ENCODE measurements at places on chromosomes 3 and 15.
A peak's percentile ranks its signal among the peaks of the same experiment; 100 is the strongest.

GRCh38 chr3:124246376-124246775, 254.5 kb upstream of the ROPN1 start:
- DNase-seq = no peak

GRCh38 chr15:31263751-31264558, 62.7 kb upstream of the KLF13 start:
- peak; percentile 89 for DNase-seq

DNA sequence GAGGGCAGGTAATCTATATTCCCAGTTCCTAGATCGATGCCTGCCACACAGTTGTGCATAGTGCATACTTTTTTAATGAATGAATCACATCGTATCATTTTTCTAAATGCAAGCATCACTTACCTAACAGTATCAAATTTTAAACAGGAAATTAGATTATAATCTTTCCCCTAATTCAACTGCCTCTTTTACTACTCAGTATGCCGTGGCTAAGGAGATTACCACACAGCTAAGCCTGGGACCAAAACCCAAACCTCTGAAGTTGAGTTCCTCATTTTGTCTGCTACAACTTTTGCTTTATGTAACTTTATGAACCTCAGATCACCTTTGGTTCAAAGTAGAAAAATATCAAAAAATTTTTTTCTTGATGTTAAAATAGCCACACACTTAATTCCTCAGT, 53.2 kb upstream of the FNDC3B start:
- peak; percentile 78 for DNase-seq

- DNase-seq = no peak
Observed at GRCh38 chr3:149604125-149604875, 53.5 kb downstream of the WWTR1 start.

GRCh38 chr3:171489348-171489747, 29.1 kb upstream of the TNIK start:
- no peak for DNase-seq

DNA sequence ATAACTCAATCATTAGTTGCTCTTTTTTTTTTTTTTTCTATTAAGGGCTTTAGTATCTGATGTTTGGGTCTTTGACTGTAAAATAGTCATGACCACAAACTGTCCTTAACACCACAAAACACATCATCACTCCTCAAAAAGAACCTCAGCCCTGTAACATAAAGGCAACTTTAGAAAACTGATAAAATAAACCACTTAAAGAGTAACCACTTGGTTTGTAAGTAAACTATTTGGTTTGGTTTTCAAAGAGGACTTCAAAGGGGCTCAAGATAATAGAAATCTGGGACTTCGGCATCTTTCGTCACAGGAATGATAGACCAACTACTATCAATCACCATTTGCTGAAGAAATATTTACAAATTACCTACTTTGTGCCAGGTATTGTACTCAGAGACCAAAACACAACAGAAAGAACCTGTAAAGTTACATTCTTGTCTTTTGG, 167.8 kb downstream of the FOXP1 start:
- no peak for DNase-seq

GRCh38 chr3:175956964-175957363, 1097.8 kb downstream of the NAALADL2 start:
- peak; percentile 32 for DNase-seq

- no peak for DNase-seq
Observed at GRCh38 chr3:15092686-15093085, 6.3 kb downstream of the RBSN start.

DNA sequence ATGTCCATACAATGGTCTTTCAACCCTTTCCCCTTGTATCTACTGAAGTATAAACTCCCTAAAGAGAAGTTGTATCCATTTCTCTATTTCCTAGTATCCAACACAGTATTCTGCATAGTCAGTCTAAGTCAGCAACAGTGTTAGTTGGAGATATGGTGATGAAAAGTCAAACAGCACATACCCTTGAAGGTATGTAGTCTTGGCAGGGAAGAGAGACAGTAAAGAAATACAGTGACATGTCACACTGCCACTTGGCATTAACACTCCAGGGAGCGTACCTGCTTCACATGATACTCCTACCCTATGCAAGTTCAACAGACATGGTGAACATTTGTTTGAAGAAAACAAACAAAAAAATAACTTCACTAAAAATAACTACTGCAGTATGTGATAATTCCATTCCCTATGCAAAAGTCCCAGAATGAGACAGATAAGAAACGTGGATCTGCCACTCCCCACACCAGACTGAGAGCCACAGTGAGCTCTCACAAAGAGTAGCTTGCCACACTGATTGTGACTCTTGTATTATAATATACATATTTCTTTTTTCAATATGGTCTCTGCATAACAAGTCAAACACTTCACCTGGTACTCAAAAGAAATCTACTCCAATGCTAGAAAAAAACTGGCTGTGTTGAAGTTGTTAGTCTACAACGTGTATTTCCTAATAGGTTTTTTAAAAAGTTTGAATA, 5.9 kb downstream of the PDCD10 start:
- DNase-seq = no peak

DNA sequence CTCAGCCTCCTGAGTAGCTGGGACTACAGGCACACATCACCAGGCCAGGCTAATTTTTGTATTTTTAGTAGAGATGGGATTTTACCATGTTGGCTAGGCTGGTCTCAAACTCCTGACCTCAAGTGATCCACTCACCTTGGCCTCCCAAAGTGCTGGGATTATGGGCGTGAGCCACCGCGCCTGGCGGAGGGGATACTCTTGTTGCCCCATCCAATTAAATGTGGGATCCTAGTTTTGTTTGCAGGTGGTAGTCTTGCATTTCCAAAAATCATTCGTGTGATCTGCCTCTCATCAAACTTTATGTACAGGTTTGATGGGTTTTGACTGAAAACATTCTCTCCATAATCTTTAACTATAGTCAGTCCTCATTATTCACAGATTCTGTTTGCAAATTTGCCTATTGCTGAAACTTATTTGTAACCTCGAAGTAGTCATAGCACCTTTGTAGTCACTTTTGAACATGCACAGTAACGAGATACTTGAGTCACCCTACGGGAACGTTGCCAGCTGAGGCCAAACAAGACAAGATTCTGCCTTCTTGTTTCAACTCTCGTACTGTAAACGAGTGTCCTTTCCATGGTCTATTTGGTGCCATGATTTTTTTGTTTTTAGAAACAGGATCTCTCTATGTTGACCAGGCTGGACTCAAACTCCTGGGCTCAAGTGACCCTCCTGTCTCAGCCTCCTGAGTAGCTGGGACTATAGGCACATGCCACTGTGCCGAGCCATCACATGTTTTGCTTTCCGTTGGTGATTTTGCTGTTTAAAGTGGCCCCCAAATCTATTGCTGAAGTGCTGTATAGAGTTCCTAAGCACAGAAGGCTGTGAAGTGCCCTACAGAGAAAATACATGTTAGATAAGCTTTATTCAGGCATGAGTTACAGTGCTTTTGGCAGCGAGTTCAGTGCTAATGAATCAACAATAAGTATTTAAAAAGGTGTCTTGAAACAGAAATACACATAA, 8.1 kb upstream of the MAPK6 start:
- no peak for DNase-seq

DNA sequence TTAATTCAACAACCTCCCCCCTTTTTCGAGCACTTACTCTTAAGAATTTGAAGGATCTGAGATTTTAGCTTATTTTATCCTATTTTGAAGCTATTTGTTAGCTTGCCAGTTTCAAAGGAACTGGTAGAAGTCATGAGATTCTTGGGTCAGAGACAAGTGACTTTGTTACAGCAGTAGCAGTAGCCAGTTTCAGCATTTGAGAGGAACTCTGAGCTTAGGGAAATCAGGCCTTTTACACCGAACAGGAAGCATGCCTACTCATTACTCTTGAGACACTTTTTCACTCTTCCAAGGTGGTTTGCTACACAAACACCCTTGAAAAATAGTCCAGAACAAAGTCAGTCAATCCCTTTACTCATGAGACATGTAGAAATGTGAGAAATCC, 24.5 kb upstream of the TM4SF1 start:
- DNase-seq = no peak

DNA sequence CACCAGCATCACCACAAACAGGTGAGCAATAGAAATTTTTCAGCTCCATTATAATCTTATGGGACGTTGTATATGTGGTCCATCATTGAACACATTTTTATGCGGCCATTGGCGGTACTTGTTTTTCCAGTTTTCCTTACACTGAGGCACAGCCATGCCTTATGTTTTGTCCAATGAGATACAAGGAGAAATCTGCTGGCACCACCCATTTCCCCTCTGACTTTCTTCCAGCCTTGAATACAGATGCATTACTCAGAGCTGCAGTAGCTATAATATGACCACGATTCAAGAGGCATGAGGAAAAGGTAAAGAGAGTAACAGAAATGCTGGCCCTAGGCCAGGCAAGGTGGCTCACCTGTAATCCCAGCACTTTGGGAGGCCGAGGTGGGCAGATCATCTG, 9.0 kb upstream of the PIK3R4 start:
- DNase-seq = no peak

DNA sequence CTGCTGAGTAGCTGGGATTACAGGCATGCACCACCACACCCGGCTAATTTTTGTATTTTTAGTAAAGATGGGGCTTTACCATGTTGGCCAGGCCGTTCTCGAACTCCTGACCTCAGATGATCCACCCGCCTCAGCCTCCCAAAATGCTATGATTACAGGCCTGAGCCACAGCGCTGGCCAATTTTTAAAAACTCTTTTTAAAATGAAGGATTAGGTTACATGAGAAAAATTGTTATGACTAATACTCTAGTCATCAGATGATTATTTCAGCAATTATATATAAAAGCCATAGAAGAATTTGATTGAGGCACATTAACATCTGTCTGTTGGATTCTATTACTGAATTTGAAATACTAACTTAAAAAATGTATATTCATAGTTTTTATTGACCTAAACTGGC, 134.1 kb upstream of the MNS1 start:
- no peak for DNase-seq

DNA sequence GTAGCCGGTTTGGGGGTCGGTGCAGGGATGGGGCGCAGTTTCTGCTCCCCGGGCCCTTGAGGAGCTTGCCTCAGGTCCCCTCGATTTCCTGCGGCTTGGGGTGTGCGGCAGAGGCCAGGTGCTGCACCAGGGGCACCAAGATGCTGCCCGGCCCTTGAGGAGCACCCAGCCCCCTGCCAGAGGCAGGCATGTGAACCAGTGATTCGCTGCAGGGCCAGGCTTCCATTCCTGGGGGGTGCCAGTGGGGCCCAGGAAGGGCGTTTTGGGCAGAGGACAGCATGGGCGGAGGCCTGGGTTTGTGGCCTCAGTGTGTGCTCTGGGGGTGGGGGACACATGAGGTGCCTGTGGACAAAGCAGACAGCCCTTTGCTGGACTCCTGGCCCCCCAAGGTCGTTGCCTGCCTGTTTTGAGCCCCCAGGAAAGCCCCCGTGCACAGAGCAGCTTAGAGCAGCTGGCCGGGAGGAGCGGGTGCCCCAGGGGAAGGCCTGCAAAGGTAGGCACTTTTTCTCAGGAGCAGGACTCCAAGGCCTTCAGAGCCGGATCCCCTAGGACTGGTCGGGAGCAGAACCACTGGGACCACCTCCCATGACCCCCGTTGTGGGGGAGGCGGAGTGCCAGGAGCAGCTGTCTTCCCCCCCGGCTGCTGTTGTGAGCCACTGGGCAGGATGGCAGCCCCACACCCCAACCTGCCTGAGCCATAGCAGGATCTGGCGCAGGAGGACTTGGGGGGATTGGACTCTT, 1.6 kb downstream of the PLXNA1 start:
- DNase-seq = no peak

DNA sequence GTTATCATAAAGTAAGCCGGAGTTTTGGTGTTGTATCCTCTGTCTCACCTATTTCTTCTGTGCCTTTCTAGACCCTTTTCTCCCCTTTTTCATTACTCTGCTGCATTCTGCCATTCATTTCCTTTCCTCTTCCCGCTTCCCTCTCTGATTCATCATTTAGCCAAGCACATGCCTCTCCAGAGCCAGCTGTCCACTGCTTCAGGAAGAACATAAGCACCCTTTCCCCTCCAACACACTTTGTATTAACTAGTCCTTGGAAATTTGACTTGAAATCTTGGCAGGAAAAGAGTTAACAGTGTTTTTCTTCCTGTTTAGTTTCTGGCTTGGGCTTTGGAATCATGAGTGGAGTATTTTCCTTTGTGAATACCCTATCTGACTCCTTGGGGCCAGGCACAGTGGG, 9.7 kb downstream of the APH1B start:
- no peak for DNase-seq

DNA sequence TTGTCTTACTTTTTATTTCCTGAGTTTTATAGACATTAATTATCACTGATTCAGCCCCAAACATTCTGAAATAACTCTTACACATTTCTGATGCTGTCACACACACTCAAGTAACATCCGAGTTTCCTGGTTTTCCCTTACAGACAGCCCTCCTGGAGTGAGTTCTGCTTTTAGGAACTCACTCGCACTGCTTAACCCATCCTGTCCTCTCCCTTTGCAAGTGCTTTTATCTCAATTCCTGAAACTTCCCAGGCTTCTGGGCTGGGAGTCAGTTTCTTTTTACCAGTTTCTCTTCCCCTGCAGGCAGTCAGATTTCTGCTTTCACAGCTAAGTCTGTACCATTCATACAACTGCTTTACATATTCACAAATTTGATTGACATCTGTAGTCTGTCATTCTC, 15.6 kb upstream of the SH3GL3 start:
- DNase-seq = no peak

DNA sequence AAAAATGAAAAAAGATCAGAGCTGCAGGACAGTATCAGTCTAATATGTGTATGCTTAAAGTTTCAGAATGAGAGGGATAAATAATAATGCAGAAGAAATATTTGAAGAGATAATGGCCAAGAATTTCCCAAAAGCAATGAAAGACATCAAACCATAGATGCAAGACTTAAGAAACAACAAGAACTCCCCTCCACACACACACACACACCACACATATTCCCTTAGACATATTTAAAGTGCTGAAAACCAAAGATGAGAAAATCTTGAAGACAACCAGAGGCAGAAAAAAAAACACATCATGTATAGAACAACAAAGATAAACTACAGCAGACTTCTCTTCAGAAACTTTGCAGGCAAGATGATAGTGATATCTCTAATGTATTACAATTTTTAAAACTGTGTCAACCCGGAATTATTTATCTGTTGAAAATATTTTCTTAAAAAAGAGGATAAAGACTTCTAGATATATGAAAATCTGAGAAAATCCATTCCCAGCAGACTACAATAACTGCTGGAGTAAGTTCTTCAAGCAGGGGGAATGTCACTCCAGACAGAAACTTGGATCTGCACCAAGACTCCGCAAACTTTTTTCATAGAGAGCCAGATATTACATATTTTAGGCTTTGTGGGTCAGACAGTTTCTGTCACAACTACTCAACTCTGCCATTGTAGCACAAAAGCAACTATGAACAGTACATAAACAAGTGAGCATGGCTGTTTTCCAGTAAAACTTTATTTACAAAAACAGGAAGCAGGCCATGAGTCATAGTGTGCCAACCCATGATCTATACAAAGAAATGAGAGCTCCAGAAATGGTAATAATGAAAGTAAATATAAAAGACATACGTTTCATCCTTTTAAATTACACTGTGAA, 223.4 kb upstream of the CGNL1 start:
- DNase-seq = no peak
